T-helper 2 cell (primary cell): ENCODE measurements at places on chromosomes 16 and 17.

DNA sequence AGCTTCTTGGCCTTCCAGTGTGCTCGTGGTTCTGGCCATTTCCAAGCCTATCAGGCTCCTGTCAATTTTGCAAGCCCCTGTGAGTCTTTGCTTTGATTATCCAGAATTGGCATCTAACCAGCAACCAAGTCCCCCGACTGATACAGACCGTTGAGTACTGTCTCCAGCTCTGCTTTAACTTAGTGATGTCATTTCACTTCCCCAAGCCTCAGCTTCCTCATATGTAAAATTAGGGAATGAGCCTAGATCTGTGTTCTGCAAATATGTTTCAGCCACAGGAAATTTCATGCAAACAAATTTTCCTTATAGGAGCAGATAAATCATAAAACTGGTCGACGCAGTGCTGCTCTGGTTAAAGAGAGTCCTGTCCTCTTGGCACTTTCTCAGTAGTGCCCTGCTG lies 60.1 kb upstream of the WSB1 start:
- DNase-seq, result no peak

GRCh38 chr17:31877341-31877740 lies 18.3 kb upstream of the COPRS start:
- no peak for DNase-seq

DNA sequence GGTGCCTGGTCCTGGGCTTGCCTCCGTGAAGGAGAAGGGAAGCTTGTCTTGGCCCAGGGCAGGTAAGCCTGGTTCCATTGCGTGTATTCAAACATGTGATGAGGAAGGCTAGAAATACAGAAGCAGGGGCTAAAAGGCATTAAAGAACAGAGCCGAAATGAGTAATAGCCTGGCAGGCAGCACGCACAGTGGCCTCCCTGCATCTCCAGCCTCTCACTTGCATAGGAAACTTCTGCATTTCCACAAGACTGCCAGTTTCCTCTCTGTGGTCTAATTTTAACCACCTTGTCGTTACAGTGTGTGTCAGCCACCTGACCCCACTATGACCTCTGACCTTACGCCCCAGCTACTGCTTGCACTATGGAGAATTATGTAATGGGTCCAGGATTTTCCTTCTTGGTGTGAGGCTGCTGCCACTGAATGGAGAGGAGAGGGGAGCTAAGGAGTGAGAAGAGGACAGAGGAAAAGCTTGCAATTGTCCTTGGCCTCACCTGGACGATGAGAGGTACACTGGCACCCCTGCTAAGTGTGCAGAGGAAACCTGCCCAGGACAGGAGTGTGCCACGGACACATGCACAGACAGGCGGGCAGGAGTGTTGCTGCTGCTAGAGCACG lies 32.8 kb downstream of the HIC1 start:
- peak; percentile 27 for DNase-seq

DNA sequence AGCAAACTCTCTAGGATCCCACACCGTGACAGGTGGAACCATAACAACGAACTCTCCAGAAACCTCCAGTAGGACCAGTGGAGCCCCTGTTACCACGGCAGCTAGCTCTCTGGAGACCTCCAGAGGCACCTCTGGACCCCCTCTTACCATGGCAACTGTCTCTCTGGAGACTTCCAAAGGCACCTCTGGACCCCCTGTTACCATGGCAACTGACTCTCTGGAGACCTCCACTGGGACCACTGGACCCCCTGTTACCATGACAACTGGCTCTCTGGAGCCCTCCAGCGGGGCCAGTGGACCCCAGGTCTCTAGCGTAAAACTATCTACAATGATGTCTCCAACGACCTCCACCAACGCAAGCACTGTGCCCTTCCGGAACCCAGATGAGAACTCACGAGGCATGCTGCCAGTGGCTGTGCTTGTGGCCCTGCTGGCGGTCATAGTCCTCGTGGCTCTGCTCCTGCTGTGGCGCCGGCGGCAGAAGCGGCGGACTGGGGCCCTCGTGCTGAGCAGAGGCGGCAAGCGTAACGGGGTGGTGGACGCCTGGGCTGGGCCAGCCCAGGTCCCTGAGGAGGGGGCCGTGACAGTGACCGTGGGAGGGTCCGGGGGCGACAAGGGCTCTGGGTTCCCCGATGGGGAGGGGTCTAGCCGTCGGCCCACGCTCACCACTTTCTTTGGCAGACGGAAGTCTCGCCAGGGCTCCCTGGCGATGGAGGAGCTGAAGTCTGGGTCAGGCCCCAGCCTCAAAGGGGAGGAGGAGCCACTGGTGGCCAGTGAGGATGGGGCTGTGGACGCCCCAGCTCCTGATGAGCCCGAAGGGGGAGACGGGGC lies 1.3 kb downstream of the SPN start:
- DNase-seq, result peak; percentile 41

DNA sequence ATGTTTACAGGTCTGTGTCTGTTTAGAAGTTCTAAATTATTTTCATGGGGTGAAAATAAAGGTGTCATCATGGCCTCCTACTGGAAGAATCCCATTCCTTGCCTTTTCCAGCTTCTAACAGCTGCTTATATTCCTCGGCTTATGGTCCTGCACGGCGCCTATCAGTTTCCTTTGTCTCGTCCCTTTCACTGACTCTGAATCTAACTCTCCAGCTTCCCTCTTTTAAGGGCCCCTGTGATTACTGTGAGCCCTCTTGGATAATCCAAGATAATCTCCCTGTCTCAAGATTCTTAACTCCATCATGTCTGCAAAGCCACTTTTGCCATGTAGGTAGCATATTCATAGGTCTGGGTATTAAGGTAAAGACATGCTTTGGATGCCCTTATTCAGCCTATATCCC lies 441.0 kb upstream of the ERCC4 start:
- DNase-seq, result no peak

DNA sequence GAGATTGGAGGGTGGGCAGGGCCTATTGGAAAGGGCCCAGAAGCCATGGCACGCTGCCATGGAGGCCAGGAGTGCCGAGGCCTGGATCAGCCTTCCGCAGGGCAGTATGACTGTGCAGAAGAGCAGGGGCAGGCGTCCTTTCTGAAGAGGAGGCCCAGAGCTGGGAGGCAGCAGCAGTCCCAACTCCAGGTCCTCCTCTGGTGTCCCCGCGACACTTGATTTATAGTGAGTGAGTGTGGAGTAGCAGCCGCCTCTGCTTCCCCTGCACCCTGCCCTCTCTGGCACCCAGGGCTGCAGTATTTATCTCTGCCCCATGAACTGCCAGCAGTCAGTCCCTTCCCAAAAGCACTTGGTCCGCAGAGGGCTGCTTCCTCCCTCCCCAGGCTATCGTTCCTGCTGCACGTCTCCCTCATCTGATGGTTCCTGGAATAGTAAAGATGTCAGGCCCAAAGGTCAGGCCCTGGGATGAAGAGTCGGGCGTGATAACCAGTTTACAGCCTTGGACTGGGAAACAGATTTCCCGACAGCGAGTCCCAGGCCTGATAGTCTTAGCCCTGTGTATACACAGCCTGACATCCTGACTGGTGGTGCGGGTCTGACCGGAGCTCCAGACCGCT lies 32.9 kb downstream of the PGS1 start:
- DNase-seq, result no peak

DNA sequence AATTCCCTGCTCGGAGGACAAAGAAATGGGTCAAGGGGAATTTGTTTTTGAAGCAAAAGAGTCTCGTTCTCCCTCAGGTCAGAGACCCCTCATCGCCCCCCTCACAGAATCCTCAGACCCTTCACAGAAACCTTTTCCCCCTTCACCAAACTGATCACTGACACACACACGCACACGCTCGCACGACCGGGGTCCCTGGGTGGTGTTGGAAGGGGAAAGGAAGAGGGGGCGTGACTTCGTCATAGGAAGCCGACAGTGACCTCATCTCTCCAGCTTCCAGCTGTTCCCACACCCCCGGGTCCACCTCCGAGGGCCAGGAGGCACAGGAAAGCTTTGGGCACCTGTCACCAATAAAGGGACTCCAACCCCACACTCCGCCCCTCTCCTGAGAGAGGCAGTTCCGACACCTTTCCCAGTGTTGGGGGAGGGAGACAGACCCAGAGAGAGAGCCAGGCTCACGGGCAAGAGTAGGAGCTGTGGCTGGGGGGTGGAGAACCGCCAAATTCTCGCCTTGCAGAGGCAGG lies 1.2 kb downstream of the ASGR1 start:
- no peak for DNase-seq

DNA sequence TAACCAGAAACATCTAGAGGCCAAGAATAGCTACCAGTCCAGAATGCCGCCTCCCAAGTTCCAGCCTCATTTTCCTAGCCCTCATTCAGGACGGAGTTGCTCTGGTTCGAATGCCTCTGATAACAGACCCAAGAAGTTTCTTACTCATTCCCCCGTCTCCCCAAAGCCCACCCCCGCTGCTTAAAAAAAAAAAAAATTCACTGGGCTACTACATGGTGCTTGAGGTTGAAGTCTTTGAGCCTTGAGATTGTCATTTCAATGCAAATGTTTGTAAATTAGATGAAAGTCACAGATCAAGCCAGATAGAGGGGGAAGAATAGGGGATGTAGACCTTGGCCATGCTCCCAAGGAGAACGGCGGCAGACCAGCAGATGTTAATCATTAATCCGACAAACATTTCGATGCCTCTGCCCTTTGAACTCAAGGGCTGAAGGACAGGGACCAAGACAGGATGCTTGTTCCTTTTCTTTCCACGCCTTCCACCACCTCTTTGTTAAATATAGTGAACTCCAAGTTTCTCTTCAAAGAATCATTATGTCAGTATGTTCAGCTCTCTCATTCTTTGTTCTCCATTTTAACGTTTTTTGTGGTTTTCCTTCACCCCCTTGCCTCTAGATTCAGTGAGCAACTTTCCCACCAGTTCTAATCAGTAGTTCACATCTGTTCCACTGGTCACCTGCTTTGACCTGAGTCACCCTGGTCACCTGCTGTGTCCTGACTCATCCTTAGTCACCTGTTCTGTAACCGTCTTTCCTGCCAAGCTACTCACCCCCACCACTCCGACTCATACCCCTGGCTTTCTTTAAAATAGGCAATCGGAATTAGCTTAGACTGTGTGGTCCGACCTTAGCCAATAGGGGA lies 190.3 kb downstream of the CPPED1 start:
- DNase-seq, result no peak

DNA sequence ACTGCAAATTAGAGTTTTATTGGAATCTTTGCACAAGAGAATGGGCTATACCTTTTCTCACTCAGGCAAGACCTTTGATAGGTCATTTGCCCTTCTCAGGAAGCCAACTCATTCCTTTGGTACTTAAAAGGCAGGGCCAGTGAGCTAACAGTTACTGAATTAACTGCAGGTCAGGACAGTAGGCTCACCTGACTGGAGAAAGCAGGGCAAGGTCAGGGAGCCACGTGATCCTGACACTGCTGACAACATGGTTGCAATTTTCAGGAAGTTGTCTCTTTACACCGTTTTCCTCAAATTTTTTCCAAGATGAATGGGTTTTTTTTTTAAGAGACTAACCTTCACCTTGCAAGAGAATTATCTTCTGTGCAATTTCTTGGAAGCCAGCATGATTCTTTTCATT lies 21.1 kb downstream of the CPSF4L start:
- DNase-seq, result no peak

- DNase-seq, result no peak
Observed at GRCh38 chr16:27242868-27243590, 25.5 kb downstream of the NSMCE1 start.

GRCh38 chr16:89575247-89576152 lies at the start of gene CPNE7:
Gene CPNE7, plus strand, starts transcription at chr16:89575758. Its CDS starts 140 bp downstream, at chr16:89575898.
- no peak for DNase-seq

DNA sequence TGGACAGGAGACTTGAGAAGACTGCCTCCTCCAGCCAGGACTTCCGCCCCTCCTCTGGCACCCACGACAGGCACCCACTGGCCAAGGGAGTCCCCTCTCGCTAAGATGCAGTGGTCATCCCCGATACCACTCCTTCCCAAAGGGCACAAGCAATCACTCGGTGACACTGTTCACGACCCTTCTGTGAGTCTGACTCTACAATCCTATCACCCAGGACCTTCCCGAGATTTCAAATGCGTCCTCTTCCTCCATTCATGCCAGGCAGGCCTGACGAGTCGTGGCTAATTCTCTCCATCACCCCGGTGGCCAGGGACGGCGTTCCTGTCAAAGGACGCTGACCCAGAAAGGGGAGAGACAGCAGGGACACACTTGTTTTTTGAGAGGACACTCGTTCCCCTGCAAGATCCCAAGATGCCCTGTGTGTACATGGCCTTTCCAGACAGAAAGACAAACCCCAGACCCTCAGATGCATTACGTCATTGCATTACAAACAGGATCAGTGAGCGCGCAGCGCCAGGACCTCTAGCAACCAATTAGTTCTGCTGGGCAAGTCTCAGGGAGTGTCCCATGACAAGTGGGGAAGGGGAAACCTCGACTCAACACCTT lies 12.2 kb downstream of the FBXO31 start:
- DNase-seq, result no peak

GRCh38 chr17:81539571-81539900 lies 11.4 kb downstream of the FSCN2 start:
- DNase-seq, result no peak

- no peak for DNase-seq
Observed at GRCh38 chr16:80164966-80165550, 375.7 kb upstream of the DYNLRB2 start.

DNA sequence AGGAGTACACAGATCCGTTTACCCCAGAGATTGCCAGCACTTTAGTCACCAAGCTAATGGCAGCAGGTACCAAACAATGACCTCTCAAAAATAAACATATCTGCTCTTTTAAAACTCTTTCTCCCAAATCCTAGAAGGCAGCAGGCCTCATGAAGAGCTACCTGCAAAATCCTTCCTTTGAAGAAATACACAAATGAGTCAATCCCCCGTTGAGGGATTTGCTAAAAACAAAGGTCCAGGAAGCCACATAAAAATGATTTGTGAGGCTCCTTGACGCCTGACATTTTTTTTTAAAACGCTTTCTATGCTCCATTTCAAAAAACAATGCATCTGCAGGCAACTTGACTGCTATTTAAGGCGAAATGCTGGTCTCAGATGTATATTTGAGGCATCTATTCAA lies 58.2 kb downstream of the NACA2 start:
- DNase-seq, result no peak

DNA sequence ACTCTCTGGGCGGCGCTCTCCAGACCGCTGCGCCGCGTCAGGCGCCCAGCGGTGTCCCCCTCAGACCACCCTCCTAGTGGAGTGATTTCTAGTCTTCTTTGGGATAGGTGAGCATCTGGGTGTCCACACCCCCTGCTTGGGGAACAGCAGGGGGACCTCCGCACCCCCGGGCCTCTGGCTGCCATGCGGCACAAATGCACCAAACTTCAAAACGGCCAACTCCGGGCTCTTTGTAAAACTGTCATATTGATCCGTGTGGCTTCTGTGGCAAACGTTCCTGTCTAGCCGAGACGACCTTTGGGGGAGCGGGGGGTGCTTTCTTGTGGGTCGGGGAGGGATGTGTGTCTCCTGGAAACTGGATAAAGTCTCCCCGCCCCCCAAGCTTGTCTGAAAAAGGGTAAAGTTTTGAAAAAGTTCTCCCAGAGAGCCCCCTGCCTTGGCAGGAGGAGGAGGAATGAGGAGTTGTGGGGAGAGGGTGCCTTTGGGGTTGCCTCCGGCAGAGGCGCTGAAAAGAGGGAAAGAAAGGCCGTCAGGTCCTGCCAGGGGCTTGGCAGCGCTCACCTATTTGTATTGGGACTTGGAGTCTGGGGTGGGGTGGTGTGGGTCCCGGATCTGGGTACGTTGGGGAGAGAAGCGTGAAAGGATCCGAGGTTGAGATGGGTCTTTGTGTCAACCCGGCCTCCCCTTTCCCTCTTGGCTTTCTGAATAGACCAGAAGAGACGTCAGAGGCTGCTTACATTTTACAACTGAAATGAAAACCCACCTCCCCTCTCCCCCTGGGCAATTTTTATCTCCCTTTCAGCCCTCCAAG lies 2.2 kb upstream of the CHD3 start:
- peak; percentile 59 for DNase-seq

GRCh38 chr17:80116276-80116920 lies 15.0 kb downstream of the GAA start:
- no peak for DNase-seq

GRCh38 chr16:85728879-85729278 lies 22.0 kb downstream of the C16orf74 start:
- DNase-seq, result no peak

- no peak for DNase-seq
Observed at GRCh38 chr16:9048302-9048700, 43.1 kb upstream of the HAPSTR1 start.
